RWPE2 (cell line): ENCODE measurements at places on chromosomes 3 and 15.

GRCh38 chr3:146125951-146126350 lies 35.0 kb downstream of the PLOD2 start:
- no peak for DNase-seq

GRCh38 chr15:31278061-31278445 lies 48.6 kb upstream of the KLF13 start:
- peak; percentile 54 for DNase-seq

DNA sequence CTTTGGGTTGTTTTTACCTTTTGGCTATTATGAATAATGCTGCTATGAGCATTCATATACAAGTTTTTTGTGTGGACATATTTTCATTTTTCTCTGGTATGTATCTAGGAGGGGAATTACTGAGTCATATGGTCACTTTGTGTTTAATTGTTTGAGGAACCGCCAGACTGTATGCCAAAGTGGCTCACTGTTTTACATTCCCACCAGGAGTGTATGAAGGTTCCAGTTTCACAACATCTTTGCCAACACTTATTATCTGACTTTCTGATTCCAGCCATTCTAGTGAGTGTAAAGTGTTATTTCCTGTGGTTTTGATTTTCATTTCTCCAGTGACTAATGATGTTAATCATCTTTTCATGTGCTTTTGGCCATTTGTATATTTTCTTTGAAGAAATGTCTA lies 51.8 kb downstream of the CMTM7 start:
- DNase-seq: no peak

GRCh38 chr15:81752546-81752942 lies 293.3 kb downstream of the MEX3B start:
- DNase-seq: peak; percentile 88

DNA sequence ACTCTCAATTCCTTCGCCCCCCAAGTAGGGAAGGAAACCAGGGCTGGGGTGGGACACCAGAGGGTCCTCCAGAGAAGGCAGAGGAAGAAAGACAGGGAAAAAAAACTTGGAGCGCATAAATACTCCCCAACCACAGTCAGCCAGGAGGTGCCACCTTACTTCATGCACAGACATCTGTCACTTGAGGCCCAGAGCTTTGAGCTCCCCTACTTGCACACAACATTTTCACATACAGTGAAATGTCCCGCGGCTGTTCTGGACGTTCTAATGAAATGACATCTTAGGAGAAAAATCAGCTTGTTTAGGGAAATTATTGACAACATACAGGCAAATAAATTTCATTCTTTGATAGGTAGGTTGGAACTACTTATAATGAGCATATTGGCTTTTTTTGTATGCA lies 113.0 kb downstream of the LIPC start:
- no peak for DNase-seq
